NCI-H1436 treated with DMSO at 0.1 percent for 48 hours (cell line): ENCODE measurements at places on chromosomes 7 and 10.
A peak's percentile ranks its signal among the peaks of the same experiment; 100 is the strongest.

DNA sequence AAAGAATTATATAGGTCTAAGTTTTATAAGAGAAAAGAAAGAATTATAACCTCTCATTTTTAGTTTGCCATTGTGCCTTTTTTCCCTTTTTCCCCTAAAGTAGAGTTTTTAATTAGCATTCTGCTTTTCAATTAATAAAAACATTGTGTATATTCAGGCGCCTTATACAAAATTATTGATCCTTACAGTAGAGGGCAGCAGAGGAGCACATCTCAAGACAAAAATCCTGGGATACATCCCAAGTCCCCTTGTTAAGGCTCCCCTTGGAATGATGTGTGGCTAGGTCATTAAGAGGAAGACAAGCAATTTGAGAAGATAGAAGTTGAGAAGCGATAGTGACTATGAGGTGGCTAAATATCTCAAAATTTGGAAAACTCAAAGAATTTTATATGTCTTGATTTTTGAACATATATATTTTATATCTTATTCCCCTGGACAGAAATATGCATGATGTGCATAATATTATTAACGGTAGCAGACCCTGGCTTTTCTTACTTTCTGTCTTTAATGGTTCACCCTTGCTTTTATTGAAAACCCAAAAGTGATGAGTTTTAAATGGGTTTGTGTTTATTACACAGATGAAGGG, 19.1 kb upstream of the TPK1 start:
- DNase-seq: no peak

- DNase-seq: no peak
Observed at GRCh38 chr10:30598105-30598776, 31.3 kb downstream of the LYZL2 start.

- no peak for DNase-seq
Observed at GRCh38 chr7:151176401-151176800, 8.9 kb upstream of the GBX1 start.

GRCh38 chr10:96651998-96652431, 65.2 kb upstream of the TM9SF3 start:
- DNase-seq: no peak

- DNase-seq: no peak
Observed at GRCh38 chr7:36217211-36217960, 64.3 kb downstream of the EEPD1 start.

- no peak for DNase-seq
Observed at GRCh38 chr10:110840225-110840922, 31.4 kb upstream of the PDCD4 start.

GRCh38 chr7:5217851-5218331, 27.9 kb downstream of the WIPI2 start:
- DNase-seq: no peak

DNA sequence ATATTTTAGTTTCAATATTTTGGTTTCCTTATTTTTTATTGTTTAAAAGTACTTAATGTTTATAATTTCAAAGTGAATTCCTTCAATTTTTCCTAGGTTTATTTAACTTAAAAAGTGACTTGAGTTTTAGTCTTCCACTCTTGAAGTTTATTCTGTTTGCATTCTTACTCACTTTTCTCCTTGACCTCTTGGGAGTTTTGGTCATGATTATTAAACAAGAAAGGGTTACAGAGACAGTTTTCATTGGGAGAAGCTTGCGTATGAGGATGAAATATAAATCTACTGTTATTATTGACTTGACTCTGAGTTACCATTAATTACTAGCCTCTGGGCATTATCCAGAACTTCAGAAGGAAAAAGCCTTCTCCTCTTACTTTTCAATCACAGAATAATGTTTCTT, 216.0 kb downstream of the BMPER start:
- no peak for DNase-seq

DNA sequence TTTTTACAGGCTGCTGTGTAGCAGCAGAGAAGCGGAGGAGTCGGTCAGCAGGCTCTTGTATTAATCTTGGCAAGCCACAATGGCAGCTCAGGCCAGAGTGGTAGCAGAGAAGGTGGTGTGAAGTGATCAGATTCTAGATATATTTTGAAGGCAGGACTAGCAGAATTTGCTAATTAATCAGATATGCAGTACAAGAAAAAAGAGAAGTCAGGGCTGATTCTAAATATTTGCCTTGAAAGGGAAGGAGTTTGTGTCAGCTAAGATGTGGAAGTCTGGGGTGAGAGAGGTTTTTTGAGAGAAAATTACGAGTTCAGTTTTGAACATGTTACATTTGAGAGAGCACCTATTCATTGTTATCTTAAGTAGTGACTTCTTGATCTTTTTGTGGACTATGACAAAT, 176.3 kb downstream of the WNT2 start:
- DNase-seq: no peak

DNA sequence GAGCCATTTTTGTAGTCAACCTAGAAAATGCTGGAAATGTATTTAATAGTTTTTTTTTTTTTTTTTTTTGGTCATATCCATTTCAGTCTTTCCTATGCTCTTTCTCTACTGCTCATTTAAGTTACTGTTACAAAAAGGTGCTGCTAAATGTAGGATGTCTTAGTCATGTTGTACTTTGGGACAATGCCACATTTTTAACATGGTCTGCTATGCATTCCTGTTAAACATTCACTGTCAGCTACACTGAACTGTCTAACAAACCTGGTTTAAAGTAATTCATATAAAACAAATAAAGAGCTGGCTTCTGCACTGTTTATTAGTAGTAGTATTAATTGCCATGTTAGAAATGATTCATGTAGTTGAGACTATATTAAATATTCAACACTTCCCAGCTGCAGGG, 108.6 kb downstream of the NSUN6 start:
- no peak for DNase-seq

DNA sequence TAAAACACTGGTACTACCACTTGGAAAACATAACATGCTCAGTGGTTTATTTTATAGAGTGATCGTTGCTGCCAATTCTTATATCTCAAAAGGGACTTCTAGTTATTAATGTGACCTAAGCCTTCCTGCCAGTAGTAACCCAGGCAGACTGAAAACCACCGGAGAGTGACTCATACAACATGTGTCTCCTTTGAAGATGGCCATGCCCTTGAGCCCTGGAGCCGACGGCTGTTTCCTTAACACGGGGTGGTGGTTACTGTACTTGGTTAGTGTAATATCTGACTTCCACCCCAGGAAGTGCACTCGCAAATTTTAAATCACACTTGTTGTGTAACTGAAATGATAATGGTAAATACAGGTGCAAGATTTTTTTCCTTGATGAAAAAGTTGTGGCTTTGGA, 30.5 kb downstream of the JAKMIP3 start:
- no peak for DNase-seq

DNA sequence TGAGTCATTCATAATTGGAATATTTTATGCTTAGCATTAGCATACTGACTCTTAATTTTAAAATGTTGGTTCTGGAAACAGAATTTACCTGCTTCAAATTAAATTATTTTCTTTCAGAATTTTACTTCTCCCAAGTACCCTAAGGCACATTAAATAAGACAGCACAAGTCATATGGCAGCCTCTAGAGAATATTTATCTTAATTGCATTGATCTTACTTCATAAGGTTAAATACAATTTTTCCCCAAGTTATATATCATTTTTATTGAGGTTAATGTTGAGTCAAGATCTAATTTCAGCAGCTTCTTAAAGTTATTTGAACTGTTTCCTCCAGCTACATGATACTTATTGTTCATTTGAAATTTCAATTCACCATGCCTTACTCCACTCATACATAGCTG, 123.1 kb upstream of the IMMP2L start:
- DNase-seq: no peak

DNA sequence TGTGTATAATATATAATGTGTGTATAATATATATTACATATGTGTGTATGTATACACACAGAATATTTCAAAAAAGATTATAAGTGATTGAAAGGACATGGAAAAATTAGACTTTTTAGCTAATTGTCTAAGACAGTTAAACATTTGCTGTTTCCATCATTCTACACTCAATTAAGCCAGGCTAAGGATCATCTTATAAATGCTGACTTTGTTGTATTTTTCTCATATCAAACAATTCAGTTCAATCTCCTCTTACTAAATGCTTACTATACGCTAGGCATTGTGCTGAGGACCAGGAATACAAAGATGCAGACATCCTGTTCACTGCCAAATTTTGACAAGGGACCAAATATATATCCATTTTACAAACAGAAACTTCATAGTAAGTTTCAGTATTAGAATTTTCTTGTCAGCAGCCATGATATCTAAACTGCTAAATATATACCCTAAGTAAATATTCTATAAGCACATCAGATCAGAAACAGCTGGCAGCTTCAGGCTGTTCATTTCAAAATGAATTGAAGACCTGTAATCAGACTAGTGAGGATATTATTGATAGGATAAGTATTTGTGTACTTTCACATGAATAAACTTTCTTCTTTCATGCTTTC, 10.3 kb upstream of the LRRN3 start:
- DNase-seq: no peak

DNA sequence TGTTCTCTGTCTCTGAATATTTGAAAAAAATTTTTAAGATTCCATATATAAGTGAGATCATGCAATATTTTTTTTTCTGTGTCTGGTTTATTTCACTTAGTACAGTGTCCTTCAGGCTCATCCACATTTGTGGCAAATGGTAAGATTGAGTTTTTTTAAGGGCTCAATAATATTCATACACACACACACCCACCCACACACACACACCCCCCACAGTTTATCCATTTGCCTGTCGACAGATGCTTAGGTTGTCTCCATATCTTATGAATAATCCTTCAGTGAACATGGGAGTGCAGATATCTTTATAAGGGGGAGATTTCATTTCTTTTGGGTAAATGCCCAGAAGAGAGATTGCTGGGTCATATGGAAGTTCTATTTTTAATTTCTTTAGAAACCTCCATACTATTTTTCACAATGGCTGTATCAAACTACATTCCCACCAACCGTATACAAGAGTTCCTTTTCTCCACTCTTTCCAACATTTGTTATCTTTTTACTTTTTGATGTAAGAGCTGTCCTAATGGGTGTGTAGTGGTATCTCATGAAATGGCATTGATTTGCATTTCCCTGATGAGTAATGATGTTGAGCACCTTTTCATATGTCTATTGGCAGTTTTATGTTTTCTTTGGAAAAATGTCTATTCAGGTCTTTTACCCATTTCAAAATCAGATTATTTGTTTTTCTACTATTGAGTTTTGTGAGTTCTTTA, 35.0 kb downstream of the AUTS2 start:
- DNase-seq: no peak

DNA sequence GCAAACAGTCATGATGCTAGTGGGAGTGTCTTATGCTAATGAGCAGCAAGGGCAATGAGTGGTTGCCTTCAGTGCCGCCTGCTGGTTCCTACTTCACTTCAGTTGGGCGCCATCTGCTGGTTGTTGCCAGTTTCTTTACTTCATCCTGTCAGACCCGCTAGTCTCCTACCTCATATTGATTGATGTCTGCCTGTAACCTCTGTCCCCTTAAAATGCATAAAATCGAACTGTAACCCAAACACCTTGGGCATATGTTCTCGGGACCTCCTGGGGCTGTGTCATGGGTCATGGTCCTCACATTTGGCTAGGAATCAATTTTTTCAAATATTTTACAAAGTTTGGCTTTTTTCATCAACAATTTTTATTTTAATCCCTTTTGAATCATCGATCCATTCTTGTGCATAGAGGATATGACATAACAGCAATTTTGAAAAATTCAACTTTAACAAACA, 62.8 kb upstream of the C7orf33 start:
- DNase-seq: peak; percentile 38

DNA sequence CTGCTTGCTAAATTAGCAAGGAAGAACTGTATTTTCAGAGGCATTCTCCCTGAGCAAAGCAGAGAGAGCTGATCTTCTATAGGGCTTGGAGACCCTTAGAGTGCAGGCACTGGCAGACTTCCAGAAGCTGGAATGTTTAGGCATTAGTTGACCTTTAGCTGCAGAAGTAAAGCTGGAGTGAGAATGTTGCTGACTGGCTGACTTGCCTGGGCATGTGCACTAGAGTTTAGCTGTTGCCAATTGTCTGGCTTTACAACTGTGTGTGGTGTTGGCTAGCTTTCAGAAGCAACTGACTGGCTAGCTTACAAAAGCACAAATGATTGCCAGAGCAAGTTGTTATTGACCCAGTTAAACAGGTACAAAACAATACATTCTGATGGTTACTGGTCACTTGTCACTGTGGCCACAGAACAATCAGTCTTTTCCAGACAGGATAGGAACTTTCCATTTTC, 25.1 kb downstream of the FAM13C start:
- DNase-seq: no peak

DNA sequence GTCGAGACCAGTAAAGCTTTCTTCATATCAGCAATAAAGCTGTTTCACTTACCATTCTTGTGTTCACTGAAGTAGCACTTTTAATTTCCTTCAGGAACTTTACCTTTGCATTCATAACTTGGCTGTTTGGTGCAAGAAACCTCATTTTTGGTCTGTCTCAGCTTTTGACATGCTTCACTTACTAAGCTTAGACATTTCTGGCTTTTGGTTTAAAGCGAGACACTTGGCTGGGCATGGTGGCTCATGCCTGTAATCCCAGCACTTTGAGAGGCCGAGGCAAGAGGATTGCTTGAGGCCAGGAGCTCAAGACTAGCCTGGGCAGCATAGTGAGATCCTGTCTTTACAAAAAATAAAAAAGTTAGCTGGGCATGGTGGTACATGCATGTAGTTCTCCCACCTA, 15.8 kb downstream of the PLEKHA1 start:
- no peak for DNase-seq

GRCh38 chr10:69043931-69044531, 43.9 kb upstream of the SRGN start:
- DNase-seq: no peak

- no peak for DNase-seq
Observed at GRCh38 chr10:99232360-99232999, 3.2 kb downstream of the HPSE2 start.

GRCh38 chr7:139825666-139826290, 3.3 kb upstream of the TBXAS1 start:
- no peak for DNase-seq

DNA sequence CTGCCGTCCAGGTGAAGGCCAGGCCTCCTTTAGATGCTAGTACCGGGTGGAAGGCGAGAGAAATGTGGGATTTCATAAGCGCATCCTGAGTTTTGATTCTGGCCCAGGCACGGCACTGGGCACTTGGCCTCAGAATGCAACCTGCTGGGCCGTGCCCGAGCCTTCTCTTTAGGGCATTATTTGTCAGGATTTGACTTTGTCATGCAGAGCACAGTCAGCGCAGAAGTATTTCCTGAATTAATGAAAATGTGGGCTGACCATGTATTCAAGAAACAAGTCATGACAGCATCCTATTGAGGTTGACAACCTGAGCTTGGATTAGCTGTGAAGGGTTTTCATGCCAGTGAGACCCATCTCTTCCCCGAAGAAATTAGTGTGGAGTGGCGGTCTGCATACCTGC, 34.4 kb downstream of the RCC1L start:
- DNase-seq: no peak

GRCh38 chr10:36721871-36722270, 403.5 kb upstream of the ANKRD30A start:
- DNase-seq: no peak
